Foreskin melanocyte (primary cell): ENCODE measurements at places on chromosomes 2 and 18.
A peak's percentile ranks its signal among the peaks of the same experiment; 100 is the strongest.

DNA sequence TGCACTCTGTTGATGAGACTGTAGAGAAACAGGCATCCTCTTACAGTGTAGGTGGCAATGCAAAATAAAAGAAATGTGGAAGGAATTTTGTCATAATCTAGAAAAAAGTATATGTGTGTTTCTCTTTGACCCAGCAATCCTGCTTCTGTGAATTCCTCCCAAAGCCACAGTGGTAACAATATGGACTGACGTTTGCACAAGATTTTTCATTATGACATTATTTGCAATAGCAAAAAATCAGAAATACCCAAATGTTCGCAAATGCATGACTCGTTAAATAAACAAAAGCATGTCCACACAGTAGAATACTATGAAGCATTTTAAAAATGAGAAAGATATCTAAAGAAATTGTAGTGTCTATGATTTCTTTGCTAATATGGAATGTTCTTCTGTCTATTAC is 255.2 kb upstream of the NRP2 start:
- no peak for DNase-seq

GRCh38 chr2:54909001-54909400 is 141.2 kb downstream of the RTN4 start:
- no peak for DNase-seq

DNA sequence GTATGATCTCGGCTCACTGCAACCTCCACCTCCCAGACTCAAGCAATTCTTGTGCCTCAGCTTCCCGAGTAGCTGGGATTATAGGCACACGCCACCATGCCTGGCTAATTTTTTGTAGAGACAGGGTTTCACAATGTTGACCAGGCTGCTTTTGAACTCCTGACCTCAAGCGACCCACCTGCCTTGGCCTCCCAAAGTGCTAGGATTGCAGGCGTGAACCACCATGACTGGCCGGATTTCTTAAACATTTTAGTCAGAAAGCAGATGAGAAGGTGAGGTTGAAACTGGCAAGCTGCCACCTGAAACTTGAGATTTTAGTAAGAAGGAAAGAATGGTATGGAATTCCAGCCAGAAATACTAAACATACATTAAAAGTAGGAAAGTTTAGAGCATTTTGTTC is 31.9 kb downstream of the KLHL23 start:
- no peak for DNase-seq

DNA sequence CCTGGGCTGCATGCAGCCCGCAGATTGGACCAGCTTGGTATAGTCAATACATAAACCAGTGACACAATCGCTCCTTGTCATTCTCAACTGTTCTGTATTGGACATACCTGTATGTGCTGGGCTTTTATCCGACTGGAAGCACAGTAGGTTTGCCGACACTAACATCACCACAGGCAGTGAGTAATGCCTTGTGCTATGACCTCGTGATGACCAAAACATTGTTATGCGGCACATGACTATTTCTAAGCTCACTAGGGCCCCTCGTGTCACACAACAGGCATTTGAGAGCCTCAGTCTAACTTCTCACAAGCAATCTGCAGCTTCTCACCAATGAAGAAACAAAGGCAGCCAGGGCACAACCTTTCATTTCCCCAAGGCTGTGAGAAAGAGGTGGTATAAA is 320.8 kb downstream of the AFF3 start:
- DNase-seq: peak; percentile 36

GRCh38 chr2:34523958-34524514 is 924.9 kb upstream of the FAM98A start:
- no peak for DNase-seq

DNA sequence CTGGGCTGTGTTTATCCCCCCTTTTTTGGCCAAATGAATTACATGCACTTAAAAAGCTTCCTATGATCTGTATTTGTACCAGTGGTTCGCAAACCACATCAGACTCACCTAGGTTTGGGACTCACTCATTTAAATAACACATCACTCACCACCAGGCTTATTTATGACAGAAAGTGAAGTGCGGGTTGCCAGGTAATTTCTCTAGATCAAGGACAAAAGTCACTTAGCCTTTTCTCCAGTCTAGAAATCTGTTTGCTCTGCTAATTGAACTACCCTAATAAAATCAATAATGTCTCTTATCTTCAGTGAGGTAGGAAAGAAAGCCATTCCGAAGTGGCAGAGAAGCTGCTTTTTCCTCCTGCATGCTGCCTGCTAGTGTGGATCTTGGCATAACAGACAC is 88.1 kb upstream of the SLC8A1 start:
- DNase-seq: no peak
